Stimulated activated CD8-positive, alpha-beta memory T cell treated with anti-CD3 and anti-CD28 coated beads, Interleukin-4, amount 100 ng/mL, for 24 hours (primary cell): ENCODE measurements at places on chromosomes 7 and 10.

DNA sequence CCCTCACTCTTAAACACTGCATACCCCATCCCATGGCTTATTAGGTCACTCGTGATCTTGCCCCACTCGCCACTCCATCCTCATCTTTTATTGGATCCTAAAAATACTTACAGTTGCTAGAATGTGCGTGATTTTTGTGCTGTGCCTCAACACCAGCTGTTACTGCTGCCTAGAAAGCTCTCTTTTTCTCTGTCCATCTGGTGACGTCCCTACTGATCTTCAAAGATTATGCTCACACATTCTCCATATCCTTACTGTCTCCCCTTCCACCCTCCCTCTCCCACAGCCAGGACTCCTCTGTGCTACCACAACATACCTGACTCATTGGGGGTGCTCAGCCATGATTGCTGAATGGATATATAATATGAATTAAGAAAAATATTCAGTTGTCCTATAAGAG, 42.0 kb downstream of the CDK6 start:
- DNase-seq: no peak

DNA sequence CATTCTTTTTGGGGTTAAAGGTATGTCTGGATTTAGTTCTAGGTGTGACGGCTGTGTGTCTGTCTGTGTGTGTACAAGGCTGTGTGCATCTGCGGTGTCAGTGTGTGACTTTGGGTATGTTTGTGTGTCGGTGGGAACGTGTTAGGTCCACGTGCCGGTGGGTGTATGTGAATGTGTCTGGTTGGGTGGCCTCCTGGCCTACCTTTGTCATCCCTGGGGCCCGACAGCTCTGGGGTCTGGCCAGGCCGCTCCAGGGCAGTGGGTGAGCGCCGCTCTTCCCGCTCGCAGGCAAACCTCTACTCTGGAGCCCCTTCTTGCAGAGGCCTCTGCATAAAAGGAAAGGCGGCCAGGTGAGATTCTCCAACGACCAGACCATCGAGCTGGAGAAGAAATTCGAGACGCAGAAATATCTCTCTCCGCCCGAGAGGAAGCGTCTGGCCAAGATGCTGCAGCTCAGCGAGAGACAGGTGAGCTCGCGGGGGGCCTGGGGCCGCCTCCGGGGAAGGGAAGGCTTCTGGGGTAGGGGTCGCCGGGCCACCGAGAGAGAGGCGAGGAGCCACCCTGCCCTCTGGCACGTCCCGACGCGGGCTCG, 2.4 kb downstream of the HHEX start:
- no peak for DNase-seq

GRCh38 chr7:16014031-16014430, 327.5 kb upstream of the MEOX2 start:
- no peak for DNase-seq

DNA sequence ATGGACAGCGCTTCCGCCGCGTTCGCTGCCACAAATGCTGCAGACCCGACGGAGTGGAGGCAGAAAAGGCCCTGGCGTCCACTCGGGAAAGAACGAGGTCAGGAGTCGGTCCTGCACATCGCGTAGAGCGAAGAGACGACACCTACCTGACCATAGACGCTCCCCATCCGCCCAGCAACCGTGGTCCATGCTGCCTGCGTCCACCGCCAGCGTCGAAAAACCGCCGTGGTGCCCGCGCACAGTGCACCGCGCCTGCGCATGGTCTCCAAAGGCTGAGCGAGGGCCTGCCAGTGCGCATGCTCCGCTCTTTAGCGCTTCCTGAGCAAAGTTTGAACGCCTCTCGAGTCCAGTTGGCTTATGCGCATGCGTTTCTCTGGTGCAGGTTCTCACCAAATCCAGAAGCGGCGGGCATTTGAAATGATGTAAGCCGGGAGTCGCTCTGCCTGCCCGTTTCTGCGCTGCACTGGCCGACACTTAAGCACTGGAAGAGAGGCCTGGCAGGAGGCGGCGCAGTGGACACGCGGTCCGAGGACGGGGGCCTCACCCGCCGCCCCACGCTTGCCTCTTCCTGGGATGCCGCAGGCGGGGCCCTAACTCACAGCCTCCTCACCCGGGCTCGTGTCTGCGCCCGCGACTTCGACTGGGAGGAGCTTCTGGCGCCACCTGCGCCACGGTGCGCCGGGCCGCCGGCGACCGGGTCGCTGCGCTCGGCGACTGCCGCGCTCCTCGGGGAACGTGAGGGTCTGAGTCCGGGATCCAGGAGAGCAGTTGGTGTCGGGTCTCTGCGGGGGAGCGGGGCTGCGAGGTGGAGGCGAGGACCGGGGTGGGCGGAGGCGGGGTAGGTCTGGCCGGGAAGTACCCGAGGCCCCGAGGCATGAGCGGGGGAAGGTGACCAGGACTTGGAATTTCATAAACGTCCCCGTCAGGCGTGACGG, at the start of gene FAM24B:
Gene FAM24B (minus strand): TSS at position 243 of the 935 bp plus-strand sequence. CDS start 29,066 bp downstream, outside the sequence.
- DNase-seq: peak; percentile 89

DNA sequence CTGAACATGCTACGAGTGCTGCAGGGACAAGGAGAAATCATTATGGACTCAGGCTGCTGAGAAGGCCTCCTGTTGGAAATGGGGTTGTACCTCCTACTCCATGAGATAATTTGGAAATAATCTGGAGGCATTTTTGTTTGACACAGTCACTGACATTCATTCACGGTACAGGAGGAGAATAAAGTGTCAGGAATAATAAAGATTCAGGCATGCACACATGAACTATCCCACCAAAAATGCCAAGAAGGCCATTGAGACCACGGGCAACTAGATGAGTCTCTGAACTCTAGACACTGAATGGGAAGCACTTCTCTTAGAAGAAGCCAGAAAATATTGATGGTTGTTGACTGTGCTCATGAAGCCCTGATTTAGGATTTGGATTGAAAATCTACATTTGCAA, 220.9 kb upstream of the HABP2 start:
- no peak for DNase-seq
